ENCODE measurements at places on chromosomes 4 and X. TPM values are rescaled to one million over a fixed set of nuclear protein-coding genes. Genes with fewer than 3 reads are reported as not detected.

Gene C1QTNF7
- total RNA-seq = not detected

Gene SSX1
- total RNA-seq = not detected

Gene PCDH18
- total RNA-seq = 57.2 TPM

Gene MMRN1
- not detected for total RNA-seq

Gene CENPVL2
- total RNA-seq = not detected

Gene MAGEA6
- total RNA-seq = not detected

Gene DCHS2
- total RNA-seq = not detected

Gene GNRHR
- total RNA-seq = not detected

Gene SERPINA7
- not detected for total RNA-seq

Gene C4orf36
- total RNA-seq = 1.1 TPM

Gene VCX2
- total RNA-seq = not detected

Gene ATP6AP2
- 118 TPM for total RNA-seq

DNA sequence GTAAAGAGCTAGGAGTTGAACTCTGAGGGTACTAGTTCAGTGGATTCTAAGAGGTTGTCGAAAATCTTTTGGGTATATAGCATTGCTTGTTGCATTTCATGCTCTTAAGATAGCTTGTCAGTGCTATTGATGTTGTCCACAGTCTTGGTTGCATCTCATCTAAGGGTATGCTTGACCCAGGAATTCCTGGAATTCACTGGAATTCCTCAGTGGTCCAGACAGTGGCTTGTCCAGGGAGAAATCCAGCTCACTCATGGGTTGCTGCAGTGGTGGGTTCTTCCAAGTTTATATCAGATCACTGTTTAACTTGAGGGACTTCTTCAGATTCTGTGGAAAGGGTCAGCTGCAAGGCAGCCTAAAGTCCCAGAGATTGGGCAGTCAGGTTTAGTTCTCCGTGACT is 29.8 kb upstream of the SMARCAD1 start:
- H3K4me3 ChIP-seq = no peak overlapping the region
- no peak overlapping the region for H3K27ac ChIP-seq
- no peaks in the 10 kb centered on the region for H3K4me1 ChIP-seq
- H3K27me3 ChIP-seq = no peaks in the 10 kb centered on the region
- no peaks in the 10 kb centered on the region for H3K36me3 ChIP-seq

DNA sequence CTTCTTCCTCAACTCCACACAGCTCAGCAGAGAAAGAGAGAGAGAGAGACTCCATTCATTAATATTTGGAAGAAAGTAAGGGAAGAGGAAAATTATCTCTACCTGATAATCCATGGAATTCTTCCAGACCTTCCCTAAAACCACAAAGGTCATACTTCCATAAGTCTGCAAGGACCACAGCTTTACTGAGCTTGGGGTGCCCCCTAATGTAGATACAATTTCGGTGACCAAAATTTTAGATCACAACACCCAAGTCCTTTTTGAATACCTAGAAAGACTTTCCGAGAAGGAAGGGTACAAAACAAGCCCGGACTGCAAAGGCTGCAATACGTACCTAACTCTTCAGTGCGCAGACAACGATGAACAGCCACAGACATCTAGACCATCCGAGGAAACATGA is 523.9 kb downstream of the GLUD2 start:
- no peaks in the 10 kb centered on the region for H3K36me3 ChIP-seq
- no peak for DNase-seq
- H3K27ac ChIP-seq = no peak overlapping the region
- no peaks in the 10 kb centered on the region for H3K27me3 ChIP-seq

DNA sequence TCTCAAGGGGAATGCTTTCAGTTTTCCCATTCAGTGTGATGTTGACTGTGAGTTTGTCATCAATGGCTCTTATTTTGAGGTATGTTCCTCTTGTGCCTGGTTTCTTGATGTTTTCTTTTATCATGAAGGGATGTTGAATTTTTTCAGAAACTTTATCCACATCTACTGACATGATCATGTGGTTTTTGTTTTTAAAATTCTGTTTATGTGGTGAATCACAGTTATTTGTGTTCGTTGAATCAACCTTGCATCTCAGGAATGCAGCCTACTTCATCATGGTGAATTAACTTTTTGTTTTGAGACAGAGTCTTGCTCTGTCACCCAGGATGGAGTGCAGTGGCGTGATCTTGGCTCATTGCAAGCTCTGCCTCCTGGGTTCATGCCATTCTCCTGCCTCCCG is 263.1 kb upstream of the KLF3 start:
- no peaks in the 10 kb centered on the region for H3K36me3 ChIP-seq
- no peak for DNase-seq
- H3K4me3 ChIP-seq = no peak overlapping the region
- H3K4me1 ChIP-seq = no peaks in the 10 kb centered on the region

DNA sequence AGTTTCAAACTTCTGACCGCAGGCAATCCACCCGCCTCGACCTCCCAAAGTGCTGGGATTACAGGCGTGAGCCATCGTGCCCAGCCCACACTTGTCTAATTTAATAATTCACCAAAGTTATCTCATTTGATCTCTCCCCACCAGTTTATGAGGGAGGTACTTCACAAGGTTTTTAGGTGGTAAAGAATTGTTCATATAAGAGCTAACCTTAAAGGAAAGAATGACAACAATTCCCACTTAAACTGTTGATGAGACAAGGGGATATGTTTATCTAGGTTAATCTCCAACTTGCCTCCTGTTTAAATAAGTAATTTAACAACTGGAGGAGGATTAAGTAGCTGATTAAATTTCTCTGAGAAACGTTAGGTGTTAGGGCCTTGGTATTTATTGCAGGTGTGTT is 117.6 kb upstream of the CBLL2 start:
- H3K4me3 ChIP-seq = no peak overlapping the region
- no peaks in the 10 kb centered on the region for H3K27me3 ChIP-seq
- no peak for DNase-seq
- peaks cover 4% of the 10 kb centered on the region for H3K36me3 ChIP-seq

GRCh38 chr4:88382621-88383020 is 4.0 kb downstream of the HERC6 start:
- no peaks in the 10 kb centered on the region for H3K4me1 ChIP-seq
- no peak overlapping the region for H3K4me3 ChIP-seq
- peaks cover 6% of the 10 kb centered on the region for H3K27me3 ChIP-seq
- H3K27ac ChIP-seq = no peak overlapping the region

DNA sequence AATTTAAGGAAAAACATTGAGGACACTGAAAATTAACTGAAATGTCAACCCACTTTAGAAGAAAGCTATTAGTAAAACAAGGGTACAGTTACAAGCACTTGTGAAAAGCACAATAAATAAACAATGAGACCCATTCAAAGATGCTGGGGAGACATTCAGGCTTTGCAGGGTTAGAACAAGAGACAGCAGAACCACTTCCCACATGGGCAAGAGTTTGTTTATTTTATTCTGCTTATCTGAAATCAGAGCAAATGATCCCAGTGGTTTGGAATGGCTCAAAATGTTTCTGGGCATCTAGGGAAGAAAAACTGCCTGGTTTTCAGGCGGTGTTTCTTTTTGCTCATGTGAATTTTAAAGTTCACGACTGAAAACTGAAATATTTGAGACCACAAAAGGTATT is 42.4 kb downstream of the PPP3CA start:
- H3K4me1 ChIP-seq = peaks cover 36% of the 10 kb centered on the region
- no peaks in the 10 kb centered on the region for H3K36me3 ChIP-seq
- H3K4me3 ChIP-seq = peak overlapping the region; percentile 32
- H3K27ac ChIP-seq = peak overlapping the region; percentile 33
- H3K27me3 ChIP-seq = no peaks in the 10 kb centered on the region

DNA sequence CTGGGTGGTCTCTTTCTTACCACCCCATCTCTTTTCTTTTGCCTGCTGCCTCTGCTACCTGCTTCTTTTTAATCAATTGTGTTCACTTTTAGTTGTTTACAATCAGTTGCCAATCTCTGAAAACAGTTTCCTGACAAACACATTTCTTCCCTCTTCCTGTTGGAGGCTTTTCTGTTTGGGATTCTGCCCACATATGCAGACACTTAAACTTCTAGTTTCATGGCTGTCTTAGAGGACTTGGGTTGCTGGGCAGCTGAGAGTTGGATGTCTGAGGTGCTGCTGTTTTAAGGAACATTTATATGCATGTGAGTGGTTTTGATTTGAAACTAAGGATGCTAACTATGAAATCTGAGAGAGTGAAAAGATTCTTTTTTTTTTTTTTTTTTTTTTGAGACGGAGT is 112.3 kb upstream of the LIMCH1 start:
- peaks cover 68% of the 10 kb centered on the region for H3K4me1 ChIP-seq
- no peak for DNase-seq
- H3K36me3 ChIP-seq = peaks cover 4% of the 10 kb centered on the region
- H3K4me3 ChIP-seq = peak overlapping the region; percentile 3
- H3K27me3 ChIP-seq = peaks cover 17% of the 10 kb centered on the region

DNA sequence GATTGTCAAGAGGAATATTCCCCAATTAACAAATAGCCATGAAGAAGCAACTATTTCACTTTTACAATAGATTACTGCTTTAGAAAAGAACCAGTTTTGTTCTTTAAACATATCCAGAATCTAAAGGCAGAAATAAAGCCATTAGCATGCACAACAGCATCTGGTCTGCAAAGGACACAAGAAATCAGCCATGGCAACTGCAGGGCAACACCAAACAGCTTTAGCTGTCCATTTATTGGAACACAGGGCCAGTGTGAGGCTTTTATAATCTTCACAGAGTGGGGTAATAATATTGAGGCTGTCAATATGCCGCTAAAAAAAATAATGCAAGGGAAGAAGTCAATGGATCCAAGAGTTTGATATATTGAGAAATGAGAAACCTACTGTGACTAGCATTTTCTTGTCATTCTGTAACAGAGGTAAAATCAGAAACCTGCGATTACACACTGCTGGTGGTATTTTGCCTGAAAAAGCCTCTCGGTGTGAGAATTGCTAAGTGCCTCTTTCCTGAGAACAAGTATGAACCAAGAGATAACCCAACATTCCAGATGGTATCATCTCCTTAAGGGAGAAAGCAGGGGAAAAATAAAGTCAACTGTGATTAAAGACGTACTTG is 2.7 kb upstream of the BANK1 start:
- H3K36me3 ChIP-seq = no peaks in the 10 kb centered on the region
- peaks cover 4% of the 10 kb centered on the region for H3K27me3 ChIP-seq
- no peak overlapping the region for H3K4me3 ChIP-seq
- no peak overlapping the region for H3K27ac ChIP-seq
- no peak for DNase-seq

DNA sequence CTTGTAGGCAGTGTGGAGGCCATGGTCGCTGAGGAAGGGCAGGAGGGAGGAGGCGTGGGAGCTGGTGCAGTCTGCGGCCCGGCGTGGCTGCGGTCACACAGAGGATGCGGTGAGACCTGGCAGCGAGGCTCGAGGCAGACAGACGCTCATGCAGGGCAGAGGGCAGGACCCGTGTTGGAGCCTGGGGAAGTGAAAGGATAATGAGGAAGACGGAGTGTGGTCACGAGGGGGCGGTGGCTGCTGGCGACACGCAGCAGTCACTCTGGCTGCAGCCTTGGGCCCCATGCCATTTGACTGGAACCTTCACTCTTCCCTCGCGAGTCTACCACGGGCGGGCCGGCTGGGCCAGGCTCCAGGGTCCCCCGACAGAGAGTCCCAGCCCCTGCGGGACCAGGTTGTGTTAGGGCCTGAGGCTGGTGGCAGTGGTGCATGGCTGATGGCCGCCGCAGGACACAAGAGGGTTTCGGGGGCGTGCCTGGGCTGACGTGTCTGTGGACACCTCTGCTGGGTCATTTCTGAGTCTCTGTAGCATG is 68.8 kb upstream of the HGFAC start:
- H3K36me3 ChIP-seq = peaks cover 14% of the 10 kb centered on the region
- H3K4me3 ChIP-seq = no peak overlapping the region
- H3K27ac ChIP-seq = no peak overlapping the region
- peaks cover 44% of the 10 kb centered on the region for H3K4me1 ChIP-seq

DNA sequence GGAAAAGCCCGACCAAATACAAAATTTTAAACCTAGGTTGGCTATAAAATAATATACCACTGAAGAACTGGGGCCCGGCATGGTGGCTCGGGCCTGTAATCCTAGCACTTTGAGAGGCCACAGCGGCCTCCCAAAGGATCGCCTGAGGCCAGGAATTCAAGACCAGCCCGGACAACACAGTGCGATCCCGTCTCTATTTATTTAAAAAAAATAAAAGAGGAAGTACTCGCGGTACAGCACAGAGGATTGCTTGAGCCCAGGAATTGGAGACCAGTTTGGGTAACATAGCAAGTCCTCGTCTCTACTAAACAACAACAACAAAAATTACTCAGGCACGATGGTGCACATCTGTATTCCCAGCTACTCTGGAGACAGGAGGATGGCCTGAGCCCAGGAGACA is 44.8 kb upstream of the CDKN2AIP start:
- H3K36me3 ChIP-seq = no peaks in the 10 kb centered on the region
- peaks cover 2% of the 10 kb centered on the region for H3K27me3 ChIP-seq
- no peak overlapping the region for H3K27ac ChIP-seq

- H3K27ac ChIP-seq = no peak overlapping the region
- peak; percentile 66 for DNase-seq
- H3K27me3 ChIP-seq = peaks cover 5% of the 10 kb centered on the region
- peaks cover 6% of the 10 kb centered on the region for H3K4me1 ChIP-seq
These were observed 86.1 kb downstream of the MAGEC1 start for GRCh38 chrX:141989815-141990214.

GRCh38 chr4:7276515-7276914 is 84.2 kb downstream of the SORCS2 start:
- no peak overlapping the region for H3K27ac ChIP-seq
- H3K36me3 ChIP-seq = no peaks in the 10 kb centered on the region
- no peak for DNase-seq
- H3K27me3 ChIP-seq = peaks cover 48% of the 10 kb centered on the region

DNA sequence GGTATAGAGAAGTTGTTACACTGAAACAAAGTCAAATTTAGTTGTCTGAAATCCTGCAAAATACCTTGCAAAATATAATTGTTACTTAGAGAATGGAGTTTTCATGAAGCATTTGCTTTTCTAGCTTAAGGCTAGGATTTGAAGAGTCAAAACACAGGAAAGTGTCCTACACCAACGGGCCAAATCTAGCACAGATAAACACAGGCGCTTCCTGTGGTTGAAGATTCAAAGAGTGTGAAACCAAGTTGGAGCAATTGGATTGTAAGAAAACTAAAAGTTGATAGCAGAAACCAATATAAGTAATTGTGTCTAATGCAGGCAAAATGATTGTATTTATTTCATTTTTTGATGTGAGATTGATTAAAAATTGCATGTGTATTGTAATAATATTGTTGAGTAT is 2002.5 kb upstream of the TENM3 start:
- 0 out of 2 replicates have a peak, but pooled peaks cover under 1% of the 10 kb centered on the region for H3K36me3 ChIP-seq
- DNase-seq = no peak
- H3K4me3 ChIP-seq = no peak overlapping the region
- no peaks in the 10 kb centered on the region for H3K27me3 ChIP-seq

All from HFFc6 (cell line).